ENCODE measurements at places on chromosomes 3 and 15.

GRCh38 chr15:71937650-71938311, 127.4 kb downstream of the NR2E3 start:
- DNase-seq: no peak

GRCh38 chr3:194938845-194939531, 253.3 kb downstream of the FAM43A start:
- peak; percentile 21 for DNase-seq

DNA sequence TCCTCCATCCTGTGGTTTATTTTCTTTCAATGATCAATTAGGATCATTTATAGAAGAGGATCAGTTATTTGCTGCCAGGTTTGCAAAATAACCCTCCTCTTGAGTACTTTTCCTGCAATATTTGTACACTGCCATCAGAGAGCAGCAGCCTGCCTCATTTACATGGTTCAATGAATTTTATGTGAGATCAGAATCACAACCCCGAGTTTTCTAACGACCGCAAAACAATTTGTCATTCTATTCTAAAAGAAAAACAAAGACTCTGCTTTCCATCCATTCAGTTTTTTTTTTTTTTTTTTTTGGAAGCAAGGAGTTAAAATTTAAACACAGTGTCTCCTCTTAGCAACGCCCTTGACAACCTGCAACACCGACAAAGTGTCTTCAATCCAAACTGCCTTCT, 146.9 kb downstream of the RAB11A start:
- DNase-seq: no peak

GRCh38 chr3:100402256-100402655, 917 bp downstream of the LNP1 start:
- peak; percentile 34 for DNase-seq

DNA sequence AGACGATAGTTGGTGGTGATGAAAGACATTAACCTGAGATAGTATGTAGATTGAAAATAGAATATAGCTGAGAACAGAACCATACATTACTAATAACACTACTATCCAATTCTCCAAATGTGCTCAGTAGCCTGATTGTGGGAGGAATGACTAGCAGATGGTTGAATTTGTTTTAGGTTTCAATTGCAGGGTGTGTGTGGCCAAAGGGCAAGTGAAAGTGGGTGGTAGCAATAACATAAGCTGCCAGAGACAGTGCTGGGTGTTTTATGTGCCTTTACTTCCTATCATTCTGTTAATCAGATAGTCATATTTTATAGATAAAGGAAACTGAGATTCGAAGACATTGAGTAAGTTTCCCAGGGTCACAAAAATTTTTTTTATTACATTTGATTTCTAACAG, 249.5 kb upstream of the ARL6 start:
- DNase-seq: no peak

GRCh38 chr3:54243056-54243931, 120.9 kb downstream of the CACNA2D3 start:
- no peak for DNase-seq
